ENCODE measurements at places on chromosomes 7 and 10. TPM values are rescaled to one million over a fixed set of nuclear protein-coding genes. Genes with fewer than 3 reads are reported as not detected.

The MLXIPL gene
- not detected for total RNA-seq

The LBX1 gene
- total RNA-seq, result not detected

The VSTM2A gene
- total RNA-seq, result not detected

The GATA3 gene
- total RNA-seq, result 91.9 TPM

The RTKN2 gene
- total RNA-seq, result 8.1 TPM

The NME8 gene
- total RNA-seq, result not detected

The ZNF804B gene
- total RNA-seq, result not detected

The HYAL4 gene
- not detected for total RNA-seq

The ARHGEF35 gene
- 2.2 TPM for total RNA-seq

The AKR1C1 gene
- total RNA-seq, result 1.2 TPM

The PDIA4 gene
- 49.8 TPM for total RNA-seq

The USP6NL gene
- total RNA-seq, result 2.5 TPM

The AOC1 gene
- not detected for total RNA-seq

DNA sequence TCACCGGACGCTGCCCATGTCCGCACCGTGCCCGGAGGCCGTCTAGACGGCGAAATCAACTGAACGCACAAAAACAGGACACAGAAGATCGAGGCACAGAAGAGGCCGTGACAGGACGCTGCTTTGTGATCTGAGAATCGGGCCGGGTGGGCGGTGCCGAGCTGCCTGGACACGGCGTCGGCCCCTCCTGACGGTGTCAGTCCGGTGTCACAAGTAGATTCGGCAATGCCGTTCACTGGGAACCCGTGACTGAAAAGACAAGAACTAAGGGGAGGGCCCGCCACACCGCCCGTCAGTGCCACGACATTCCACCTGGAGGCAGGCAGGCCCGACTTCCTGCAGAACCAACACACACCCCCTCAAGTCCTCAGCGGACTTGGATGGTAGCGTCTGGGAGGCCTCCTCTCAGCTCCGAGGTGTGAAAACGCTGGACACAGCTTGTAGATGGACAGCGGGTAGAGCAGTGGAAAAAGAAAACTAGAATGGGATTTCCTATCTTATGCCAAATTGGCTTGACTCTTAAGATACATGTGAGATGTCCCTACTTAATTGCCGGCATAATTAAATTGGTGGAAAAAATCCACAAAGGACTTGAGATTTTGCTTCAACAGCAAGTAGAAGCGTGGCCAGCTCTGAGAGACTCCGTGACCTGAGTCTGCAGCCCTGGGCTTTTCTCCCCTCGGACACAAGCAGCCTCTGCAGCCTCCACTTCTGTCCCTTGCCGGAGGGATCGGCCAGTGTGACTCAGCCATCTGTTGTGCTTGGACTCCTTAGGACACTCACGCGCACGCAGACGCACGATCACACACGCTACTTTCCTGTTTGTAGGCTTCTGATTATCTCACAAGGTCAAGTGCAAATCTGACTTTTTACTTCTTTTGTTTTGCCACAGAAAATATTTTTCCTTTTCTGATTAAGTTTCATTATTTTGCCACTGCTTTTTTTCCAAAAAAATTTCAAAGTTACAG, 269.0 kb downstream of the DIP2C start:
- DNase-seq, result no peak

GRCh38 chr10:24944512-24945255, 7.7 kb downstream of the PRTFDC1 start:
- no peak for DNase-seq

GRCh38 chr10:9209105-9209798, 1154.8 kb downstream of the GATA3 start:
- peak; percentile 40 for DNase-seq

DNA sequence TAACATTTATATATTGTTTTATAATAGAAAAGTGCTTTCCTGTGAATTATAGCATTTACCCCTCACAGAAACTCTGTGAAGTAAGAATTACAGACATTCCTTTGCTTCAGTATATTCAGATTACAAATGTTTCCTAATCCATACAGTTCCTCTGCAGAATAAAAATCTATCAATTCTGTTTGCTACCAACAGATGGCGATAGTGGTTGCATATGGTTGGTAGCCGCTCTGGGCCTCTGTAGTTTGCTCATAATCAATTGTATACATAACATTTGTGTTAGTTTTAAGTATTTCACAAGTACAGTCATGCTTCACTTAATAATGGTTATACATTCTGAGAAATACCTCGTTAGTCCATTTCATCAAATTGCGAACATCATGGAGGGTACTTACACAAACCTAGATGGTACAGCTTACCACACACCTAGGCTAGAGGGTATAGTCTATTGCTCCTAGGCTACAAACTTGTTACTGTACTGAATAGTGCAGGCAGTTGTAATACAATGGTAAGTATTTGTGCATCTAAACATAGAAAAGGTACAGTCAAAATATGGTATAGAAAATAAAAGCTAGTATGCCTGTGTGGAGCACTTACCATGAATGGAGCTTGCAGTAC, 94.4 kb upstream of the STEAP4 start:
- no peak for DNase-seq

DNA sequence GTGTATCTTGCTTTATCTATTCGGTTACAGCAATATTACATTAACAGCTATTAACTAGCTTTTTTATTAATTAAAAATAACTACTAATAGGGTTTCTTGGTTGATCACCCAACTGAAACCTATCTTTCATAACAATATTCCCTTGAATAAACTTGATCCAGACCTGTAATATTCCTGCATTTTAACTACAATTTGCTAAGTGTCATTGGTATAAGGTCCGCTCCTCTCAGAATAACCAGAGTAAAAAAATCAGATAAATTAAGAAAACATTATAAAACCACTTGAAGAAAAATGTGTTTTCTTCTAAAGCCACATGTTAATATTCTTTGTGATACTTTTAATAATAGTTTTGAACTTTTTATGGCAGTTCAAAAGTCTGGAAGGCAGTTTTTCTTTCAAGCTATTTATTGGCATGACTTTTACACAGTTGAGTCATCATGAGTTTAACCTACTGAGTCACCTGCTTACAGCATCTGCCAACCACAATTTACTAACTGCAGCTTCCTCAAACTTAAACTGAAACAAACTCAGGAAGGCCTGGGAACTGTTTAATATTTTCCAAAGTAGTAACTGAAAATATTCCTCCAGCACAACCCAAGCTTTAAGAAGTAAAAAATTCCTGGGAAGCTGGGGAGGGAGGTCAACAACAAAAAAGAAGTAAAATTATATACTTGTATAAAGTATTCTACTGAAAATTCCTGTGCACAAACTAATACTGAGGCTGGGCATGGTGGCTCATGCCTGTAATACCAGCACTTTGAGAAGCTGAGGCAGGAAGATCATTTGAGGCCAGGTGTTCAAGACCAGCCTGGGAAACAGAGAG, 103.2 kb downstream of the NRBF2 start:
- DNase-seq, result no peak

DNA sequence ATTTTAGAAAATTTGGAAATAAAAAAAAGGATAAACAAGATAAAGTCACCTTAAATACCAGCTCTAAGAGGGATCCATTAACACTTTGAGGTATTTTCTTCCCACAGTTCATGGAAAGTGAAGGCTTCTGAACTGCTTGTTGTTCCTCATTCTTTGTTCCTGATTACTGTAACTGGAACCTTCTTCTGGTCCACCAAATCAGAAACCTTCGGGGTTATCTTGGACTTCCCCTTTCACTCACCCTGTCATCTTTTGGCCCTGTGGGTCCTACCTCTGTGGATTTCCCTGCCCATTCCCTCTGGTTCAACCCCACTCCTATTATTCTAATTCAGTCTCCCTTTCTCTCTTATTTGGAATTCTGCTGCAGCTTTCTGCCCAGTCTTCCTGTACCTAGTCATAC, 116.5 kb upstream of the PRPS1L1 start:
- no peak for DNase-seq

- no peak for DNase-seq
These were observed 73.9 kb downstream of the TMEM130 start for GRCh38 chr7:98795741-98796493.

GRCh38 chr10:123451618-123452245, 214.4 kb upstream of the GPR26 start:
- DNase-seq, result no peak

- DNase-seq, result no peak
These were observed 91.2 kb upstream of the AHR start for GRCh38 chr7:17207220-17207619.

GRCh38 chr7:2080060-2080387, 152.7 kb downstream of the MAD1L1 start:
- no peak for DNase-seq

GRCh38 chr10:33037726-33038125, 79.7 kb upstream of the ITGB1 start:
- no peak for DNase-seq

- peak; percentile 9 for DNase-seq
These were observed 9.0 kb downstream of the LFNG start for GRCh38 chr7:2528481-2529095.

- DNase-seq, result no peak
These were observed 84.4 kb downstream of the GLI3 start for GRCh38 chr7:42152329-42153205.

- DNase-seq, result no peak
These were observed 162.0 kb upstream of the PLXNA4 start for GRCh38 chr7:132738254-132738653.

- DNase-seq, result no peak
These were observed 164.9 kb downstream of the DGKI start for GRCh38 chr7:137681657-137682562.

- no peak for DNase-seq
These were observed 14.0 kb upstream of the EXOC6 start for GRCh38 chr10:92834331-92834730.

DNA sequence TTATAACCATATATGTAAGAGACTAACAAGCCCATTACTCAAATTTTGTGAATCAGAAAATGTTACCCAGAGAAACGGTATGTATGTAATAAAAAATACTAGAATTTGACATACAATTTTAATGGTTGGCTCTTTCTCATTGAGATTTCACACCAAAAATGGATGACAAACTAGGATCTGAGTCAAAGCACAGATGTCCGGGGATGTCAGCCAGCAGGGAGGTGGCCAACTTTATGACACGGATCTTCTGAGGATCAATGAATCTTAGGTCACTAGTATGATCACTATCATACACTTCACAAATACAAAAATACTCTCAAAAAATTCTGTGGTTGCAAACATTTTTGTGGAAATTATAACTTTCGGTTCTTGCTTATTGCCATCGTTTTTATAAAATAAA, 173.5 kb upstream of the NFE2L3 start:
- no peak for DNase-seq

- DNase-seq, result no peak
These were observed 31.1 kb downstream of the MRPS24 start for GRCh38 chr7:43838201-43838658.

DNA sequence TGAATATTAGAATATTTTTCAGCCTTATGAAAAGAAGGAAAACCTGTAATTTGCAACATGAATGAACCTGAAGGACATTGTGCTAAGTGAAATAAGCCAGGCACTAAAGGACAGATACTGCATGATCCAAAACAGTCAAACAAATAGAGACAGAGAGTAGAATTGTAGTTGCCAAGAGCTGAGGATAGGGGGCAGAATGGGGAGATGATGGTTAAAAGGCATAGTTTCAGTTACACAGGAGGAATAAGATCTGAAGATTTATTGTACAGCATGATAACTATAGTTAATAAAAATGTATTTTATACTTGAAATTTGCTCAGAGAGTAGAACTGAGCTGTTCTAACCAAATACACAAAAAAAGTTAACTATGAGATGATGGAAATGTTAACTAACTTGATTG, 149.0 kb upstream of the TMEM106B start:
- no peak for DNase-seq

DNA sequence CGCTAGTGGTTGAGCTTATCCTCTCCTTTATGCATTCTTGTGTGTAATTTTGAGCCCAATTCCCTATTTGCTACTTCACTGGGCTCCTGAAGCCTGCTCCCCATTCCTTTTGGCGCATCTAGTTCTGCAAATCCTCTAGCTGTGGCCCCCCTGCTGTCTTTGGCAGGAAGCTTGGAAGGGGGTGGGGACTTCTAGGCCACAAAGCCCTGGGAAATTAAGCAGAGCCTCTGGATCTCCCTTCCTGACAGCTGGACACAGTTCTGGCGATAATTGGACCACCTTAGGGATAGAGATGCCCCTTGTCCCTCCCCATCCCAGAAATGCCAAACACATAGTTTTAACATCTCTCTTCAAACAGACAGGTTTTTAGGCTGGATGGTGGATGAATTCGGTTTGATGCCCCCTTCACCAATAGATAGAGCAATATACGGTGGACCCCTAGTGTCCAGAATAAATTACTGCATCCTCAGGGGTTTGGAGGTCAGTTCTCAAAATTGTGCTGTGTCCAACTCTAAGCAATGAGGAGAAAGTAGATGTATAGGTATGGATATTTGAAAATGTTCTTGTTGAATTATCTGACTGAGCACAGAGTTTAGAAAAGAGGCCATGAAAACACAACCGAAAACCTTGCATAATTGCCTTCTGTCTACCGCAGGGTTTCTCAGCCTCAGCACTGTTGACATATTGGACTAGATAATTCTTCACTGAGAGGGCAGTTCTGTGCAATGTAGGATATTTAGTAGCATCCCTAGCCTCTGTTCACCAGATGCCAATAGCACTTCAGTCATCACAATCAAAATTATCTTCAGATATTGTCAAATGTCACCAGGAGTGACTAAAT, 75.5 kb downstream of the PAPSS2 start:
- DNase-seq, result no peak

DNA sequence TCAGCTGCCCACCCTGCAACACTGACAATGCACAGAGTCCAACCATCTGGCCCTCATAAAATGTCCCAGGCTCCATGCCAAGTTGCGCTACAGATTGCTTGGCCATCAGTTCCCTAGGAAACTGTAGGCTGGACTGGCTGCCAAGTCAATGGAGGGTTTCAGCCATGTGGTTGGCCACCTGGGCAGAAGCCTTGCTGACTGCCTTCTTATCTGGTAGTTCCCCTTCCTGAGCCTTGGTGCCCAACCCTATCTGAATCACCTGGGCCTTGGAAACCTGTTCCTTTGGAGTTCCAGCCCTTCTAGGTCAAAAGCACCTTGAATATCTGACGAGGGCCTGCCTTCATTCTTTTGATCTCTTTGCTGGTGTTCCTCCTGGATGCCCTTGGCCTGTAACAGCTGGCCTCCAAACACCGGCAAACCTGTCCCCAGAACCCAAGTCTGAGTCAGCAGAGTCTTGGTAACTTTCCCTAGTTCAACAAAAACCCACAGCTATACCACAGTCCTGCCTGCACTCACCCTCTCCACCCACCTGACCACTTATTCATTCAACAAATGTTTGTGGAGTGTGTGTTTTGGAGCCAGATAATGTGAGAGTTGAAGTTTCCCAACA, 37.4 kb upstream of the KDM7A start:
- no peak for DNase-seq

GRCh38 chr7:38592737-38593288, 38.4 kb downstream of the AMPH start:
- no peak for DNase-seq

GRCh38 chr7:51335057-51335456, 18.4 kb upstream of the COBL start:
- no peak for DNase-seq

GRCh38 chr10:88108115-88108610, 244.7 kb downstream of the PTEN start:
- no peak for DNase-seq

GRCh38 chr7:20444030-20444800, 113.5 kb downstream of the ITGB8 start:
- DNase-seq, result no peak

Measured in T-helper 17 cell (primary cell).